ENCODE measurements at places on chromosomes 4 and X.

GRCh38 chr4:177505171-177505615, 63.0 kb upstream of the AGA start:
- DNase-seq: no peak

DNA sequence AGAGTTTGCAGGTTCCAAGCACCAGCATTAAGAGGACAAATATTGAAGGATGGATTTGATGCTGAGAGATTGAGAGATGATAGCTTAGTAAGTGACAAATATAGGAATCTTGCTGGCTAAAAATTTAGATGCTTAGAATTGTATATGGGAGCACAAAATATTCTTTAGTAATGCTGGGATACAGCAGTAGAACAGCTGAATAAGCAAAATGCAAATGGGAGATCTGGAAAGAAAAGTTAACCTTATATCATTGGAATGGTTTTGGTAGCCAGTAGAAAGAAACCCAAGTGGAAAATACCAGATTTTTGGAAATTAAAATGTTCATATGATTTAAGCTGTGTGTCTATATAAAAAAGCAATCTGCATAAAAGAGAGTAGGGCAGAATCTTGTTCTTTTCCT, 308.6 kb upstream of the CPEB2 start:
- DNase-seq: no peak

DNA sequence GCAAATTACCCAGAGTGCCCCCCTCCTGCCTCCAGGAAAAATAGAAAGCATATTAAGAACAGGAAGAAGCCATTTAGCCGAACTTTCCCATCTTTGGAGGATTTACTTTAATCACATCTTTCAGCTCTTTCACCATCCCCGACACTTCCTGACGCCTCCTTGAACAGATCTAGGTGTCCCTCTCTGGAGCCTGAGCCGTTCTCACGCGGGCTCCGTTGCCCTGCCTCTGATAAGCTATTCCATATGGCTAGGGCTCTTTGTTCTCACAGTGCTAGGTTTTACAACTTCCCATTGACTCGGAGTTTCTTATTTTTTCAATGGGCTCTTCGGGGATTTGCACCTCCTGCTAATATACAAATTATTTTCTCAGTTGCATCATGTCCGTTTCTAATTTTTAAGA, 82.1 kb upstream of the GPC4 start:
- peak; percentile 10 for DNase-seq

DNA sequence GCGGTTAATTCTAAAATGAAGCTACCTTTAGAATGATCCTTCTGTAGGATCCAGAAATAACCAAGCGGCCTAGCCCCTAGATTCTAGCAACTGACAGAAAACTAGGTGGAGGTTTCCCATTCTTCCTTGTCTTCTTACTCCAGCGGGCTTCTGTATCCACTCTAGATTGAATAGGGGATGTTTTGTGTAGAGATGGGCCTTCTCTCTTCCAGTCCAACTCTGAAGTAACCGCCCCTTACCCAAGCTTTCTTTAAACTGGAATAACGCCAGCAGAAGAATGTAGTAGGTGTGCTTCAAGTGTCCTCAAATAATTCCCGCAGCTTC, 386 bp upstream of the TMEM184C start:
- no peak for DNase-seq

DNA sequence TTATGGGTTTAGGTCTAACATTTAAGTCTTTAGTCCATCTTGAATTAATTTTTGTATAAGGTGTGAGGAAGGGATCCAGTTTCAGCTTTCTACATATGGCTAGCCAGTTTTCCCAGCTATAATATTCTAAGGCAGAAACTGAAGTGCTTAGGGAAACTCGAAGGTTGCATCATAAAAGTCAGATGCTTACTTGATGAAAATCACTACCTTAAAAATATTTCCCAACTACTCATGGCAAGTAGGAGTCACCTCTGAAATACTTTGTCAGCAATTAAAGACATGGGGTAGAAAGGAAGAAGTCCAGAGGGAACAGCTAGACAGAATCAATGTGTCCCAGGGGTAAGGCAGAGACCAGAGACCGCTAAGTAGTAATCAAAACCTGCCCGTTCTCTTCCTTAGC, 6.3 kb upstream of the AP1S2 start:
- DNase-seq: no peak

DNA sequence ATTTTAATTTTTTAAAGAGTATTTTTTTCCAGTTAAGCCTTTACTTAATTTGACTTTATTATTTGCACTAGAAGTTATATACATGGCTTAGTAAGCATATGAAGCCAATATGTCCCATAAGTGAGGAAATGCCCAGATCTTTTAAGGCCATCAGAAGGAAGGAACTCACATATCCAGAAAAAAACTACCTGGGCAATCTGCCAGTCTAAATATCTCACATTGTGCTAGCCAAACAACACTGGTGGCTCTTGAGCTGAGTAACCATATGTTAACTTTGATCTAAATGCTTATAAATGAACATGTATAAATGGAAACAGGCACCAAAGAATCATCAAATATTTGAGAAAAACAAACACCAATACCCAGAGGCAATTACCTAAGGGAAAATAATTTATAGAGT, 138.6 kb upstream of the APOOL start:
- no peak for DNase-seq

GRCh38 chrX:130994671-130995070, 63.5 kb upstream of the ARHGAP36 start:
- DNase-seq: no peak

GRCh38 chr4:90171491-90171890, 44.3 kb downstream of the CCSER1 start:
- no peak for DNase-seq

DNA sequence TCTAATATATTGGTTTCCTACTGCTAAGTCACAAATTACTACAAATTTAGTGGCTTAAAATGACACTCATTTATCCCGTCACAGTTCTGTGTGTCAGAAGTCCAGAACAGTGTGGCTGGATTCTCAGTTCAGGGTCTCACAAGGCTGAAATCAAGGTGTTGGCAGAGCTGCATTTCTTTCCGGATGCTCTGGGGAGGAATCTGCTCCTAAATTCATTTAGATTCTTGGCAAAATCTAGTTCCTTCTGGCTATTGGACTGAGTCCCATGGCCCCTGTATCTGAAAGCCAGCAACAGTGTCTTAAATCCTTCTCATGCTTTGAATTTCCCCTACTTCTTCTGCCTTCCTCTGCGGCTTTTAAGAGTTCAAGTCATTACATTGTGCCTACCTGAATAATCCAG, 103.1 kb upstream of the BMP3 start:
- DNase-seq: no peak

DNA sequence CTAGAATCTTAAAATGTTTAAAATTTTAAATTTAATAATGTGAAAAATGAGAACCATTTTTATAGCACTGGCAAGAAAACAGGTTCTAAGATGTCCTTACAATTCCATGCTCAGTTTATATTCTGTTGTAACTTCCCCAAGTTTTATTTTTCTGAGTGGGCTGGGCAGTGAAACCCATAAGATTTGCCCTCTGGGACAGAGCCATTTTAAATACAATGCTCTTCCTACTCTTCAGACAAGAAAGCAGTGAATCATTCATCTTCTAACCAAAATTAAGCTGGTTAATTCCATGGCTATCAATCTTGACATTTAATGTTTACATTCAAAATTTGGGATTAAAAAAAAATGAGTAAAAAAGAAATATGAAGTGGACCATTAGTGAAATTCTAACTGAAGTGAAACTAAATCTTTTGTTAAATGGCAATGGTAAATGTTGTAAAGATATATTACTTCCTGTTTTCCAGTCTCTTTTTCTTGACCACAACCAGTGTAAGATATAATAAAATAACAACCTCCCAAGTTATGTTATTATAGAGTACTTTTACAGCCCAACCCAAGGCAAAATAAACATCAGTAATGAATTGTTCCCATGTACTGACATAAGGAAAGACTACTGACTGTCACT, 37.2 kb upstream of the PTPN13 start:
- no peak for DNase-seq

DNA sequence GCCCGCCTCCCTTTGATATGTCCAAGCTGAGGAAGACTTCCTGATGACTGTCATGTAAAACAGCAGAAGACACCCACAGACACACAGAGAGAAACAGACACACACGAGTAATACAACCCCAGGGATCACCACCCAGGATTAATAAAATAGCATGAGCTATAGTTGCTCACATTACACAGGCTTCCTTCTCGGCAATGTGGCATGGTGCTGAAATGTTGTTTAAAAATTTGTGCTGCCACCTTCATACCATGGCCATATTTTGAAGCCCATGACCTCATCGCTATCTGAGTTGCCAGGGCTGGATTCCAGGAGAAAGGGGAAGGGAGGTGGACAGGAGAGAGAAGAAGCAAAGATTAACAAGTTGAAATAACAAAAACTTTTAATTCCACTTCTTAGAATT, 111.7 kb downstream of the SYNPO2 start:
- DNase-seq: no peak

GRCh38 chr4:128242601-128243000, 45.0 kb downstream of the PGRMC2 start:
- no peak for DNase-seq

GRCh38 chr4:117134386-117134785, 49.0 kb upstream of the TRAM1L1 start:
- DNase-seq: no peak

DNA sequence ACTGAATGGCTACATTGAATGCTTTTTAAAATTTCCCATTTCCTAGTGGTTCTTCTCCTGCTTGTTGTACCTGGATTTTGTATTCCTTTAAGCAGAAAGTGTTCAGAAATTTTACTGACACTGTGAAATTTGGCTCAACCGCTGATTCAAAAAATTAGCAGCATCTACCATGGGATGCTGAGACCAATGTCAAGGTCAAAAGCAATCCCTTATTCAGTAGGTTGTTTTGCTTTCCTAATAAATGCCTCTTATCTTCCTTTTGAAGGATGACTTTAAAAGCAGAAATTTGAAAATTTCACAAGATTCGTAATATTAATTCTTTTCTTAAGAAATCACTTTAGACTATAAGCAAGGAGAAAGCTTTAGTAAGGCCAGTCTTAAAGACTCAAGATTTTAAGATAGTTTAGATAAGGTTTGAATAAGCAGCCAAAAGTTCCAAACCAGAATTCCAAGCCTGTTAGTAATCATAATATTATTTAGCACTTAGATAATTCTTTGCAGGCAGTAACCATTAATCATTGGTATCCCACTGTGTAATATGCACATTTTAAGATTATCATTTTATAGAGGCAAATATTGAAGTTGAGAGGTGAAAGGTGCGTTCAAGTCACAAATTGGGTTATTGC, 508.8 kb downstream of the ANKRD50 start:
- DNase-seq: no peak

DNA sequence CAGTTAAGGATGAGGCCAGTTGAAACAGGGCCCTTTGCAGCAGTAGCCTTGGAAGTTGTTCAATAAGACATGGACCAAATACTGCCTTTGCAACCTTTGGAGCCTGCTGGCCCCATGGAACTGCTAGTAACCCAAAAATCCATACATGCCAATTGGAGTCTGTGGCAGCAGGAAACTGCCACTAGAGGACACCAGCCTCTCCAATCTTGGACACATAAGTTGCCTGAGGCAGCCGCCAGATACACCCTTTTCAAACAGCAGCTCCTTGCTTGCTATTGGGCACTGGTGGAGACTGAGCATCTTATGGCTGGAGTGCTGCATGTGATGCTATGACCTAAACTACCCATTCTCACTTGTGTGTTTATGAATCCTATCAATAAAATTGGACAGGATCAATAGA, 14.8 kb upstream of the LAP3 start:
- no peak for DNase-seq

GRCh38 chr4:134537701-134538100, 336.1 kb upstream of the PABPC4L start:
- DNase-seq: no peak

DNA sequence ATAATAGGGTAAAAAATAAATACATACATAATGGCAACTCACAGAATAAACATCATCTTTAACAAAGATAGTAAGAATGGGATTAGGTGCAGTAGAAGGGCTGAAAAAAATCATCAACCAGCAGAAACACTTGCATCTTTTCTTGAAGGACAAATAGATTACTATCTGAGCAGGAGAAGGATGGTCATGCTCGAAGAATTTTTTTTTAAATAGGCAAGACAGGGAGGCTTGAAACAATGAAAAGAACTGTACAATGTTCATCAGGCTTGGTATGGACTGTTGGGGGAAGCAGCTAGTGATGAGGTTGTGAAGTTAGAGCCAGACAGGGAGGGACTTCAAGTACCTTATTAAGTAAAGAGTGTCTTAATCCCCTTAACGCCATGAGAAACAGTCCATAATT, 167.4 kb upstream of the LDB2 start:
- no peak for DNase-seq

- no peak for DNase-seq
These were observed 25.8 kb upstream of the AMELX start for GRCh38 chrX:11267425-11267824.

DNA sequence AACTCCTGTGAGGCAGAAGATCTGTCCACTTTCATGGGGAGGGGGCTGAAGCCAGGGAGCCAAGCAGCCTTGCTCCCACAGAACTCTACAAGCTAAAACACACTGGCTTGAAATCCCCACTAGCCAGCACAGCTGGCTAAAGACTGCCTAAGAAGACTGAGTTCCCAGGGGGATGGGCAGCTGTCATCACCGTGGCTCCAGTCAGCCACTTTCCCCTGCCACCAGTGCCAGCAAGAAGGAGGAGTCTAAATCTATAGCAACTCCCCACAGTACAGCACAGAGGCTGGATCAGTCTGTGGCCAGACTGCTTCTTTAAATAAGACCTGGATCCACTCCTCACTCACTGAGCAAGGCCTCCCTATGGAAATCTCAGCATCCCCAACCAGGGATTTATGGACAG, 308.6 kb downstream of the FAM47B start:
- DNase-seq: no peak

- no peak for DNase-seq
These were observed 513.9 kb downstream of the ARAP2 start for GRCh38 chr4:35730414-35730813.

- DNase-seq: no peak
These were observed 205.4 kb downstream of the CFAP299 start for GRCh38 chr4:80540785-80541469.

All from GM04504 (cell line).